Left ventricle myocardium superior (tissue), 1 donor: ENCODE measurements at places on chromosomes 13 and 19. TPM values are rescaled to one million over a fixed set of nuclear protein-coding genes. Genes with fewer than 3 reads are reported as not detected.

DNA sequence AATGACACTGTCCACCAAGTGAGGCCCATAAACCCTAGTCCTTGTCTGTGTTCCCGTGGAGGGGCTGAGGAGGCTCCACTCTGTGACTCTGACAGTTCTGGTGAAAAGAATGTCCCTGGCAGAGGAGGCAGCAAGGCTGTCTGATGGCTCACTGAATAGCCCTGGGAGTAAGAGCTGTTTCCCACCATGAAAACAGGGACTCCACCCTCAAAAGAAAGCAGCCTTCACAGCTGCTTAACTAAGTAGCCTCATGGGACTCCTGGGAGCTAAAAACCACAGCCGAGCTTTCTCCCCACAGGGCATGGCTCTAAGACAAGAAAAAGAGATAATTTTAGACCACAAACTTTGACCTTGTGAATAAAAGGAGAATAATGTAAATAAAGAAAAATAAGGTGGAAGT lies 135.1 kb upstream of the FRY start:
- peak; percentile 53 for DNase-seq

GRCh38 chr13:23851106-23851505 lies 38.1 kb downstream of the MIPEP start:
- DNase-seq = no peak

Gene CASP14
- total RNA-seq = not detected

Gene C5AR1
- total RNA-seq = 5.3 TPM

Gene NR2F6
- 82.4 TPM for total RNA-seq

DNA sequence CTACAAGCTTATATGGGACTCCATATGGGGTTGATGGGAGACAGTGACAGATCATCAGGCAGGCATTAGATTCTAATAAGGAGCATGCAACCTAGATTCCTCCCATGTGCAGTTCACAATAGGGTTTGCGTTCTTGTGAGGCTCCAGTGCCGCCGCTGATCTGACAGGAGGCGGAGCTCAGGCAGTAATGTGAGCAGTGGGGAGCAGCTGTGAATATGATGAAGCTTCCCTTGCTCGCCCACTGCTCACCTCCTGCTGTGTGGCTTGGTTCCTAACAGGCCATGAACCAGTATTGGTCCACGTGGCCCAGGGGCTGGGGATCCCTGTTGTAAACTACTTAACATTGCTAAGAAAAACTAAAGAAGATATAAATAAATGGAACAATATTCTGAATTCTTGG lies 378.4 kb downstream of the KCNRG start:
- no peak for DNase-seq

GRCh38 chr19:6260376-6260775 lies 19.4 kb downstream of the MLLT1 start:
- DNase-seq = no peak

- no peak for DNase-seq
These were observed 10.8 kb downstream of the RINL start for GRCh38 chr19:38867171-38867780.

GRCh38 chr13:27006519-27007161 lies 165.0 kb downstream of the USP12 start:
- DNase-seq = peak; percentile 36

GRCh38 chr19:48501494-48502349 lies 9.9 kb downstream of the LMTK3 start:
- peak; percentile 57 for DNase-seq

- DNase-seq = no peak
These were observed at the start of gene KLK5 for GRCh38 chr19:50952910-50953309. TSS of gene KLK5 (minus strand) at chr19:50953038. CDS start at chr19:50952657, 381 bp downstream.

DNA sequence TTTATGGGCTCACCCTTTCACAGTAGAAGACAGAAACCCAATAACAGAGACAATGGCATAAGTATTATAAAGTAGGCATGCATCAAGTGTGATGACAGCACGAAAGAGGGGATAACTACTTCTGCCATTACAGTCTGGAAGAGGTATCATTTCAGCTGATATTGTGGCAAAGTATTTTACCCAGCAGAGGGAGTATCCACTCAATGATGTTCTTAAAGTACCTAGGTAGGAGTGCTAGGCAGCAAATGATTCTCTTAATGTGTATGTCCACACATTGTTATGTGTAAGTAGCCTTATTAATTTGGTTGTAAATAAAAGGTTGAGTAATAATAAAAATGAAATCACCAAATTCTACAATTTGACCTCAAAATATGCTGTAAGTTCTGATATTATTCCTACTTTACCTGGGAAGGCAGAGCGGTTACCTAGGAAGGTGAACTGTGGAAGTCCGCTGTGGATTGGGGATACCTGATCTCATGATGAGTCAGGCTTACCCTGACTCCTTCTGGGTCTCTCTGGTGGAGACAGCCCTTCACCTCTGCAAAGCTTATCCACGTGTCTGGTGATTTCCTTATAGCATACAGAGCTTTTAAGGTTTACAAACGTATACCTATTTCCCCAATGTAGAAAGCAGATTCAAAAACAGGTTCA lies 4.1 kb upstream of the UBAC2 start:
- no peak for DNase-seq

Gene ZNF667
- total RNA-seq = 5.6 TPM

DNA sequence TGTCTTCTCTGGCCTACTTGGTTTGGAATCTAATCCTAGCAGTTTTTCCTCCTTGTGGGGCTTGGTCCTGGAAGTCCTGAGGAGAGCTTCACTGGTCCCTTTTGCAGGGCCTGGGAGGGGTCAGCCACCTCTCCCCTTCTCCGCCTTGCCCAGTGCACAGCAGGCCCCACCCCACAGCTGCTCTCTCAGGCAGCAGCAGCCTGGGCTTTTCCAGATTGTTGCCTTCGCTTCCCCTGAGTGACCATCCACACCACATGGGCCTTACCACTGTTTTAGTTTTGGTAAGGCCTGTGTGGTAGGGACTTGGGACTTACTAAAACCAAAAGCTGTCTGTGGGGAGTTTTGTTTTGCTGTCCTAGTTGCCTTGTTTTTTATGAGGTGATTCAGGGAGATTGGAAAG lies 11.5 kb downstream of the MPHOSPH8 start:
- no peak for DNase-seq

- no peak for DNase-seq
These were observed 604 bp downstream of the THSD1 start for GRCh38 chr13:52405369-52405766.
